ENCODE measurements at places on chromosomes 11 and 22.

GRCh38 chr22:28442711-28443525, 236.7 kb downstream of the TTC28 start:
- peak; percentile 31 for DNase-seq

- DNase-seq = no peak
Measured at GRCh38 chr11:96213500-96213899, 129.5 kb downstream of the MAML2 start.

DNA sequence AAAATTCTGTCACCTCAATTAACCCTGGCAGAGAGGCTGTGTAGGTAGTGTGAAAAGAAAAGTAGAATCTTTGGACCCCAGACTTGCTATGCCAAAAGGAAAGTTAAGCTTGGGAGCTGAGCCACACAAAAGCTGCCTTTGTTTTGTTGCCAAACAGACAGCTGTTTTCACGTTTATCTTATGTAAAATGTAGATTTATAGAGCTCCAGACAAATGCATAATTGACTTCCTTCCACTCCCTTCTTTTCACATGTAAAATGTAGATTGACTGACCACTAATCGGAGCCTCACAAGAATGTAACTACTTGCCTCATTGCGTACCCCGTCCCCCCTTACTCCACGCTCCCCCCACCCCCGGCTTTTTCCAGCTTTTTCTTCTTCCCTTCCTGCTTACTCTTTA, 2302.2 kb upstream of the RAG2 start:
- no peak for DNase-seq

GRCh38 chr11:66080055-66080817, 10.2 kb downstream of the PACS1 start:
- DNase-seq = peak; percentile 73

DNA sequence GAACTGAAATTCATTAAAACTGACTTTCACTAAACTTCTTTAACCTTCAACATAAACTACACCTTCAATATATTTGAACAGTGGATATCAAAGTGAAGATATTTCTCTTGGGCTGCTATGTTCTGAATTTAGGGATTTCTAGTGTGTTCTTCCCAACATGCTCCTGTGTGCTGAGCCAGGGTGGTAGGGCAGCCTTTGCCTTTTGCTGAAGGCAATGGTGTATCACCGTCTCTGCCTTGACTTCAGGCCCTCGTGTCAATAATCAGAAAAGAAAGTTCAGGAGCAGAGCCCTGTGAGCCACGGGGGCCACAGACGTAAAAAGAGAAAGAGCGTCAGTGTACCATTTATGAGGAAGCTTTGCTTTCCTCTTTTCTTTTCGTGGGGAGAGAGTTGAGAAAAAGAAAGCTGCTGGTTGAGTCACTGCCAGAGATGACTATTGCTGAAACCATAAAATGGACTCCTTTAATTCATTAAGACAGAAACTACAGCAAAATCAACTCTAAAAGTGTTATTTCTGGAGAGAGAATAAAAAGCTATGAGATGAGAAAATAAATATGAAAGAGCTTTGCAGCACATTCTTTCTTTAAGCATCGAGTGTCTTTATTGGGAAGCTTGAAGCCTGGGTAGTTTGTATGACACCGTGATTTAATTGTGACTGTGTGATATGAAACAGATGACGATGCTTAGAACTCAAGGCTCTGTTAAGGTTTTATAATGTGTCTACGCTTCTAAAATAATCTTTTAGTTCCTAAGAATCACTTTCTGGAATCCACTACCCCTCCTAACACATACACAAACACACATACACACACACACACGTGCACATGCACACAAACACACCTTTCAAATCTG, 271.8 kb upstream of the MTNR1B start:
- DNase-seq = no peak

- DNase-seq = peak; percentile 79
Measured at GRCh38 chr22:22942511-22943329, 55.1 kb downstream of the IGLL5 start.

DNA sequence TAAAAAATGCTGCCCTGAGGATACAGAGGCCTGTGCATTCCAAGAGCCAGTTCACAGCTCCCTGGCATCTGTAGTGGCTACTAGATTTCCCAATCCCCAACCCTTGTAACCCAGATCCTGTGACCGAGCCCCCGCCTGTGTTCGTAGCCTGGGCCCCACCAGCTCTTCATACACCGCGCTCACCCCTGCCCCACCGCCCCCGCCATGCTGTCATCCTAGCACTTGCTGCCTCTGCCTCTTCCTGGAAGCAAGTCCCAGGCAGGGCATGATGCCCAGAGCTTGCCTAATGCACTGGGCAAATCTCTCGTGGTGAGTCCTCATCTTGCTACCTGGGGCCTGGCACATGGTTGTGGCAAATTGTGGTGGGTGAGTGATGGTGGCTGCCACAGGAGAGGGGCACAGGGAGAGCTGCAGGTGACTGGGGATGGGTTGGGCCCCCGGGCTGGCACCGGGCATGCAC, 7.1 kb downstream of the MGAT3 start:
- DNase-seq = no peak

DNA sequence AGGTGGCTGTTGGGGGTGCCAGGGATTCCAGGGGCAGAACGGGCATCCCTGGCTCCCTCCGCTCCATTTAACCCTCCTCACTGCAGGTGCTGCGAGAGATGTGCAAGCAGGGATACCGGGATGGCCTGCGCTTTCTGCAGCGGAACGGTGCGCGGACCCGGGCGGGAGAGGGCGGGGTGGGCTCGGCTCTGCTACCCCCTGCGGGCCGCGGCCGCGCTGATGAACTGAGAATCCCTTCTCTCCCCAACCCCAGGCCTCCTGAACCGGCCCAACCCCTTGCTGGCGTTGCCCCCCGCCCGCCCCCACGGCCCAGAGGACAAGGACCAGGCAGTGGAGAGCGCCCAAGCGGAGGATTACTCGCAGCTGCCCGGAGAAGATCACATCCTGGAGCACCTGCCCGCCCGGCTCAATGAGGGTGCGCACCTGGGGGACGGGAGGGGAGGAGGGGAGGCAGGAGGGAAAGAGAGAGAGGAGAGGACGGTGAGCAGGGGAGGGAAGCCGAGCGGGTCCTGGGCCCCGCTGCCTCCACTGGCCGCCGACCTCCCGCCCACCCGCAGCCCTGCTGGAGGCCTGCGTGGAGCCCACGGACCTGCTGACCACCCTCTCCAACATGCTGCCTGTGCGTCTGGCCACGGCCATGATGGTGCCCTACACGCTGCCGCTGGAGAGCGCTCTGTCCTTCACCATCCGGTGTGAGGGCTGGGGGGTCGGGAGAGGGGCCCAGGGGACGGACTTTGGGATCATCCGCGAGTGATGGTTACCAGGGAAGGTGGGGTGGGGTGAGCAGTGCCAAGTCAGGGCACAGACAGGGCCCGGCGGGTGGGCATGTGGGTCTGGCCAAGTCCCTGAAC, 4.1 kb upstream of the CRACR2B start:
- no peak for DNase-seq

- no peak for DNase-seq
Measured at GRCh38 chr11:20226933-20227332, 66.7 kb upstream of the DBX1 start.

GRCh38 chr11:115872416-115872815, 368.2 kb upstream of the CADM1 start:
- no peak for DNase-seq

GRCh38 chr11:67400251-67400941, 1.3 kb downstream of the PPP1CA start:
- DNase-seq = no peak

GRCh38 chr11:69078930-69079605, 30.3 kb downstream of the TPCN2 start:
- DNase-seq = no peak

- DNase-seq = no peak
Measured at GRCh38 chr11:88494848-88495247, 157.3 kb upstream of the CTSC start.

DNA sequence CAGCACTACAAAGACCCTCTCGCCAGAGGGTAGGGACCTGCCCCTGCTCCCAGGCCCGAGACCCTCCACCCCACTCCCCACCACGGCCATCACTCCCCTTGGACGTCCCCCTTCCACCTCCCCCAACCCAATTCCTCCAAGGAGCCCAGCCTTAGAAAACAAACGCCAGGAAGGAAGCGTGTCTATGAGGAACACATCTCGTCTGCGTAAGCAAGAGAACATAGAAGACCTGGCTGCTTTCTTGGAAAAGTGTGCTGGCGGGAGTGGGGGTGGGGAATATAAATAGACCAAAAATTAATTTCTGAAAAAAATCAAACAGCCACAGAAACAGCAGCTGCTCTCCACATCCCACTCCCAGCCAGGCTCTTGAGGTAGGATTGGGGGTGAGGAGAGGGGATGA, 23.9 kb upstream of the IGSF9B start:
- DNase-seq = no peak

DNA sequence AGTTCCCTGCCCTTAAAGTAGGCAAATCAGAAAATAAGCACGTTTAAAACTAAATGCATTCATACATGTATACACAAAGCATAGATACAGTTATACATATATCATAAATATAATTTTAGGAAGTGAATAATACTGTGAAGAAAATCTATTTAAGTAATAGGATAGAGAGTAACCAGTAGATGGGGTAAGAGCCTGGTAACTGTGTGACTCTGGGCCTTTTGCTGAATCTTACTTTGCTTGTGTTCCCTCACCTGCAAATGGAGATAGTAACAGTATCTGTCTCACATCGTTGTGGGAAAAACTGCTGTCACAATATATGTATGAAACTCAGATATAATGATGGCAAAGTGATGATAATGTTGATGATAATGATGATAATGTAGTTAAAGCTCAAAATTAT, 29.9 kb downstream of the MS4A2 start:
- no peak for DNase-seq

- DNase-seq = no peak
Measured at GRCh38 chr11:100188137-100188783, 498.8 kb upstream of the ARHGAP42 start.

- DNase-seq = no peak
Measured at GRCh38 chr11:44585421-44585820, 20.0 kb downstream of the CD82 start.

DNA sequence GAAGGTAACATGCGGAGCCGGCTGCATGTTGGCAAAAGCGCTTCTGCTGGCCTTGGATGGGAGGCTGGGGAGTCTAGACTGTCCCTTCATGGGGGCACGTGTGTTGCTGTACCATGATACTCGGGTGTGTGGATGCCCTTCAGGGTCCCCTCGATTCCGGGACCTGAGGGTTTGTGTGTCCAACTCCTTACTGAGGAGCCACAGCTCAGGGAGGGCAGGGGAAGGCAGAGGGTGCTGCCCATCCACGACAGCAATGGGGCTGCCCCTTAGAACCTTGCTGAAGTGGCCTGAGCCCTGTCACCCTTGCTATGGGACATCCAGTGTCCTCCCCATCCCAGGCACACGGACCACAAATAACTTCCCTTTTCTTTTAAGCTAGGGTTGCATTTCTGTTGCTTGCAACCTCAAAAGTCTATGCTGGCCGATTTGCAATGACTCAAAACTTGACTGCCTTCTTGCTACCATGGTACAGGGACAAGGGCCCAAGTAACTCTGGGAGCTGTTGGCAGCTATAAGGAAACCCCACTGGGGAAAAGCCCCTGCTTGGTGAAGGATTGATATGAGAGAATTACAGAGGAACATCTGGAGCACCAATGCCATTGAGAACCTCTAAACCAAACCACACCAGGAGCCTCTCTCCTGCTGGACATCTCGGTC, 43.8 kb downstream of the RTL6 start:
- DNase-seq = no peak

- DNase-seq = no peak
Measured at GRCh38 chr11:69321877-69322361, 28.0 kb downstream of the MYEOV start.

- DNase-seq = no peak
Measured at GRCh38 chr22:20530368-20531153, 23.2 kb downstream of the MED15 start.

DNA sequence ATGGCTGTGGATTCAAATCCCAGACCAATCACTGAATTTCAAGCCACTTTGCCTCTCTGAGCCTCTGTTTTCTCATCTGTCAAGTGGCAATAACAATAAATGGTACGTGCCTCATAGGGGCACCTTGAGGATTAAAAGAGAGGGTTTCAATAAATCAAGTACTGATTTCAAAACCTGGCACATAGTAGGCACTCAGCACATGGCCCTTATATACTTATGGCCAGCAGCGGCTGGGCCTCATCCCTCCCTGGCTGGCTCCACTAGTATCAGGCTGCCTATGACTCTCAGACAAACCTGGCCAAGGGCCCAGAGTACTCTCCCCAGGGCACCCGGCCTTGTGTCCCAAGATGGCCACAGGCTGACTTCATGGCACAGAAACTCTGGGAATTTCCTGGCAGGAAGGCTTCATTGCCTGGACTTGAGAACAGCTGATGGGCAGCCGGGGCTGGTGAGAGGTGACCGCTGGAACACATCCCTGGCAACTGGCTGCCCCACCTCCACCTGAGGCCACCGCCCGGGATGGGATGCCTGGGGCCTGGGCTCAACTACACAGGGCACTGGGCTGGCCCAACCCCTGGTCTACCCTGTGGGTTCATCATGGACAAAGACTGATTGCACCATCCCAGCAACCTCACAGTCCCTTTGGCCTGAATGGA, 3.4 kb downstream of the FADS3 start:
- DNase-seq = no peak

GRCh38 chr11:99773646-99774045, 752.9 kb downstream of the CNTN5 start:
- no peak for DNase-seq

- DNase-seq = no peak
Measured at GRCh38 chr11:121513807-121514206, 61.0 kb upstream of the SORL1-AS1 start.

GRCh38 chr22:45212992-45213751, 27.5 kb downstream of the KIAA0930 start:
- no peak for DNase-seq

- DNase-seq = peak; percentile 18
Measured at GRCh38 chr22:22748297-22748743, 103.9 kb downstream of the GGTLC2 start.

GRCh38 chr11:2266586-2267305, 3.6 kb downstream of the ASCL2 start:
- DNase-seq = no peak

DNA sequence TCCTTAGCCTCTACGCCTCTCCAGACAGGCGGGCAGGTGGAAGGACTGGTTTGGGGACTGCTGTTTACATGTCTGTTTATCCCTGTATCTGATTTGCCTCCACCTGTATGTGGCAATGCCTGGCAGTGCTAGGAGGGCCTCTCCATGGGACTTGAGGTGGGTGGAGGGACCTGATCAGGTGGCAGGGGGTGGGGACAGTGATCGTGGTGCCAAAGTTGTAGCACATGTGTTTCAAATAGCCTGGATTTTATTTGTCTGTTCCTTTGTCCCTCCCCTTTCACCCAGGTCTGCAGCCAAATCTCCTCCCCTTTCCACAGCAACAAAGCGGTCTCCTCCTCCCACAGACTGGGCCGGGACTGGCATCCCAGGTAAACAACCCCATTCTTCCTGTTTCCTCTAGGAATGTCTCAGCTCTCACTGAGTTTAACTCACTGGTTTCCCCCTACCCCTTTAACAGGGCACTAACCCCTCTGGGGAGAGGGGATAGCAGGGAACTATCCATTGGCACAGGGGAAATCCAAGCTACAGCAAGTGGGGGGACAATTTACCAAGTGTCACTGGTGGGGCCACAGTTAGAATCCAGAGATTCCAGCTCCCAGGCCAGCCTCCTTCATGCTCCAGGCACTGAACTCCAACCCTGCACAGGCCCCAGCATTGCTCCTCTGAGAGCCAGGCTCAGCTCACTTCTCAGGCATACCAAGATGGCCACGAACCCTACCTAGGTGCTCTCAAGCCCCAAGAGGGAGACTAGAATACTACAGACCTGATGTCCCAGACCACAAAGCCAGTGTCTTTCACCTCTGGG, 22.9 kb upstream of the TLCD5 start:
- no peak for DNase-seq

Data from activated T-cell treated with anti-CD3 and anti-CD28 coated beads, Interleukin-2, amount 50 U/mL, for 72 hours (primary cell).